ENCODE measurements at places on chromosomes 6 and 20. TPM values are rescaled to one million over a fixed set of nuclear protein-coding genes. Genes with fewer than 3 reads are reported as not detected.

DNA sequence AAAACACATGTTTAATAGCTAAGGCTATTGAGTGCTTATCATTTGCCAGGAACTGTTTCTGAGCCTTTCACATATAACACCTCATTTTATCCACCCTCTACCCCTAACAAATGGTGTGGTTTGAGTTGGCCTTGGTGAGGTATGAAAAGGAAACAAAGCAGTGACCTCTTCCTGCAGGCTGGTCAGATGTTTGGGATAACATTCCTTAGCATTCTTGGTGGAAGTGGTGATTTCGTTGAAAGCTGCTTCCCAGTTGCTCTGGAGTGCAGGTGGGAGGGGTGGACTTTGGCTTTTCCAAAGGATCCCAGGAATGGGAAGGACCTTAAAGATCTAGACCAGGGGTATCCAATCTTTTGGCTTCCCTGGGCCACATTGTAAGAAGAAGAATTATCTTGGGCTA lies 41.3 kb downstream of the CARMIL1 start:
- no peak overlapping the region for H3K27ac ChIP-seq
- no peak for DNase-seq
- H3K36me3 ChIP-seq, result no peaks in the 10 kb centered on the region
- no peaks in the 10 kb centered on the region for H3K4me1 ChIP-seq
- peaks cover 2% of the 10 kb centered on the region for H3K27me3 ChIP-seq
- H3K4me3 ChIP-seq, result no peak overlapping the region

DNA sequence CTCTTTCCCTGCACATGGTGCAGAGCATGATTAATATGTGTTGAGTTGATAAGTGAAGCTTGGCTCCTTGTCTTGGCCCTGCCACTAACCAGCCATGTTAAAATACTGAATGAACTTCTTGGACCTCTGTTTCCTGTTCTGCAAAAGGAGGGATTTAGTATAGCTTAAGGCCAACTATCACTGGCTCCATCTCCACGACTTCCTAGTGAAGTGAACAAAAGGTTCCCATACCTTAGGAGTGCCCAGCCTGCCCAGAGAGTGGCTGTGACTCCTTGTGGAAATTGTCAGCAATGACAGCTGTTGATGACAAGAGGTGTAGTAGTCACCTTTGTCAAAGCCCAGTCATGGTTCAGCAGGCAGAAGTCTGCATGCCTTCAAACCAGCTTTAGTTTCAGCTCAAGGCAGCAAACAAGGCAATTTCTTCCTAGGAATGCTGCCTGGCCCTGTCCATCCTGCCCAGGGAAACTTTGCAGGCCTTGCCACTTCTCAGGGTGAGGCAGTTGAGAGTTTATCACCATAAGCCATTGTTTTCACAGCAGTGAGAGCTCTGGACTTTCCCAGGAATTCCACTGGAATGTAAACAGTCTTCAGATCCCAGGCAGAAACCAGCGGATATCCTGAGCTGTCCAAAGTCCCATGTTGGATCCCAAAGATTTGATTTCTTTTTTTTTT lies 169.7 kb upstream of the TNFAIP3 start:
- H3K36me3 ChIP-seq, result no peaks in the 10 kb centered on the region
- peaks cover 7% of the 10 kb centered on the region for H3K27me3 ChIP-seq
- peaks cover 27% of the 10 kb centered on the region for H3K4me1 ChIP-seq

DNA sequence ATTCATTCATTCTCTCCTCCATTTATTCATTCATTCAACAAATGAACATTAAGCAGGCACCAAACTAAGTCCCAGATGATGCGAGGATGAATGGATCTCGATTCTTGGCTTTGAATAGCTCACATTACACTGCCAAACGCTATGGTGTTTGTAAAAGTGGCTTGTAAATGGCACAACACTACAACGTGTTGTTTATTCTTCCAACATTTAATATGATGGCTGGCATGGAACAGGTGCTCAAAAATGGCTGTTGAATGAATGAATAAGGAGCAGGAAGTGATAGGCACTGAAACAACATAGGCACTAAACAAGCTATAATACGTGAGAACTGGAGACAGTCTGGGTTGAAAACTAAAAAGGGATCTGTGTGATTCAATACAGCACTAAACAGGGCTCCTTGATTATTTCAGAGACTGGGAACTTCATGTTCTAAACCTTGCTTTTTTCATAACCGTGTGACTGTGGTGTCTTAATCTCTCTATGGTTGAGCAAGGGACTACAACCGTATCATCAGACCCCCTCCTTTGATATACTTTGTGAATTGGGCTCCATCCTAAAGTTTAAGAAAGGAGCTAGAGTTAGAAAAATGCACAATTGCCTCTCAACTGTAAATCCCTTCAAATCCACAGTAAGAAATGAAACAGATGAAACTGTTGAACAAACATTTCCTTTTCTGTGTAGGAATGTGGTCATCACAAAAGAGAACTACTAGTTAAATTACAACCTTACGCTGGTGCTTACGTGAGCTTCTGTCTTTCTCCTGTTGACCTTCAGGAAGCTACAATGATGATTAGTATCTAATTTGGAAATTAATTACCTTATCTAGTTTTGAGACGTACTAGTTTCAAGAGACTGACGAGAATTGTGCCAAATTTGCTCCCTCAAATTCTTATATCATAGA lies 16.9 kb upstream of the SLC16A10 start:
- peaks cover 2% of the 10 kb centered on the region for H3K4me1 ChIP-seq
- H3K27me3 ChIP-seq, result peaks cover 25% of the 10 kb centered on the region
- H3K36me3 ChIP-seq, result no peaks in the 10 kb centered on the region
- H3K27ac ChIP-seq, result no peak overlapping the region
- no peak overlapping the region for H3K4me3 ChIP-seq

DNA sequence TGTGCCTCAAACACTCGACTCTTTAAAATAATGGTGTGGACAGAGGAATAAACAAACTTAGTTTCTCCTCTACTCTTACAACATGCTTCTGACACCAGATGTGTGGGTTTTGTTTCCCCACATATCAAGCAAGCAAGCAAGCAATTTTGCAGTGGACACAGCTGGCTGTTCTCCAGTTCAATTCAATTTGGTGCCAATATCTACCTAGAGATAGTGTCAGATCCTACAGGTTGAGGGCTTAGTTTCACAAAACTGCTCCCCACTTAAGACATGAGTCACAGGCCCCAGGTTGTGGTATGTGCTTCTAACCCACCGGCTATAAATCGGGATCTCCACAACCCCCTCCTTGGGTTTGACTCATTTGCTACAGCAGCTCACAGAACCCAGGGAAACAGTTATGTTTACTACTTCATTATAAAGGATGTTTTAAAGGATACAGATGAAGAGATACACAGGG lies 131.4 kb upstream of the TRAF3IP2 start:
- H3K4me1 ChIP-seq, result peaks cover 54% of the 10 kb centered on the region
- no peaks in the 10 kb centered on the region for H3K27me3 ChIP-seq
- H3K4me3 ChIP-seq, result no peak overlapping the region

DNA sequence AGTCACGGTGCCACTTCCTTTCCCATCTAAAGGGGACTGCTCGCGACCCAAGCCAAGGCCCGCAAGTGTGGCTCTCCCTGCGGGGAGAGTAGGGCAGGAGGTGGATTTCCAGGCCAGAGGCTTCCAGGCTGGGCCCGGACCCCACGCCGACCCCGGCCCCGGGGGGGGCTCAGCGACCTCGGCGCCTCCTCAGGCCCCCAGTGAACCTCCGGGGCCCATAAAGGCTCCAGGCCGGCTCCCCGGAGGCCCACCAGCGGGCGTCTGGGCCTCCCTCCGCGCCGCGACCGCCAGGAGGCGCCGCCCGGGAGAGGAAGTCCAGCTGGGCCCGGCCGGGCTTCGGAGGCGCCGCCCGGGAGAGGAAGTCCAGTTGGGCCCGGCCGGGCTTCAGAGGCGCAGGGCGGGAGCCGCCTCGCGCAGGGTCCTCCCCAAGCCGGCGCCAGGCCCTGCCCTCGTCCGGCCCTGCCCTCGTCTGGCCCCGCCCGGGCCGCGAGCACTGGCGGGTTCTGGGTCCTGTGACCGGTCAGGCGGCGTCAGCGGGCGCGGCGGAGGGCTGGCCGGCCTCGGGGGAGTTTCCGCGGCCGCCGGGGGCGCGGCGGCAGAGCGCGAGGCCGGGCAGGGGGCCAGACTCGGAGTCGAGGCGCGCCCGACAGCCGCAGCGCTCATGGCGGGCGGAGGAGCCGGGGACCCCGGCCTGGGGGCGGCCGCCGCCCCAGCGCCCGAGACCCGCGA lies at the start of gene RAB32:
TSS of gene RAB32 (plus strand) at position 623 of the 729 bp plus-strand sequence. CDS start at position 662, 39 bp downstream.
- H3K4me3 ChIP-seq, result peak within 1 kb of the TSS; percentile 68
- H3K27me3 ChIP-seq, result peaks cover 45% of the 10 kb centered on the region
- peaks cover 3% of the 10 kb centered on the region for H3K4me1 ChIP-seq
- peak; percentile 55 for DNase-seq
- H3K36me3 ChIP-seq, result no peaks in the 10 kb centered on the region

- DNase-seq, result no peak
- H3K27ac ChIP-seq, result no peak overlapping the region
- no peak overlapping the region for H3K4me3 ChIP-seq
- H3K27me3 ChIP-seq, result peaks cover 6% of the 10 kb centered on the region
Observed at GRCh38 chr20:17558154-17558940, 11.5 kb upstream of the DSTN start.

GRCh38 chr6:111727802-111728201 lies 122.1 kb upstream of the TRAF3IP2 start:
- peaks cover 32% of the 10 kb centered on the region for H3K4me1 ChIP-seq
- no peak overlapping the region for H3K4me3 ChIP-seq
- H3K36me3 ChIP-seq, result peaks cover 40% of the 10 kb centered on the region
- no peak overlapping the region for H3K27ac ChIP-seq
- H3K27me3 ChIP-seq, result no peaks in the 10 kb centered on the region
- no peak for DNase-seq

DNA sequence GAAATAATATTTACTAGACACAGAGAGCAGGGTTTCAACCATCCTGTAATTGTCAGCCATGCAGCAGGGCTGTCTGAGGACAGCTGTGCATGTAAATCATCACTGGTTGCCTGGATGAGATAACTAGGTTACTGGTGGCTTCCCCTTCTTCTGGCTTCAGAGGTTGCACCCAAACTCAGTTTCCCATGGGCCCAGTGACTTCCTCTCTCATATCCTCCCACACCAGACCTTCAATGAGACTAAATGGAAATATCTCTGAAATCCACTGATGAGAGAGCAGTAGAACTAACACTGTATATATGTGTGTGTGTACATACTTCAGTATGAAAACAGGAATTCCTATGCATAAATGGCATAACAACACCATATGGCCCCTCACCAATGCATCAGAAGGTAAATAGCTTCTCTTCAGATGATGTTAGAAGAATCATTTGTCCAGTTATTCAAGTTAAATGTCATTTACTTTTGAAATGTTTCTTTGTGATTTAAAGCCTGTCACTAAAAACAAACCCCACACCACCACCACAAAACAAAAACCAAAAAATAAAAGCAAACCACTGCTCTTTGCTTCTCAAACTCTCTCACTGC lies 51.0 kb upstream of the IL20RA start:
- peaks cover 15% of the 10 kb centered on the region for H3K27me3 ChIP-seq
- H3K4me3 ChIP-seq, result no peak overlapping the region
- peaks cover 25% of the 10 kb centered on the region for H3K4me1 ChIP-seq
- no peak for DNase-seq
- peak overlapping the region; percentile 37 for H3K27ac ChIP-seq
- H3K36me3 ChIP-seq, result no peaks in the 10 kb centered on the region

- H3K27ac ChIP-seq, result no peak overlapping the region
- no peaks in the 10 kb centered on the region for H3K27me3 ChIP-seq
- H3K4me3 ChIP-seq, result no peak overlapping the region
- H3K4me1 ChIP-seq, result no peaks in the 10 kb centered on the region
Observed at GRCh38 chr20:59740621-59741020, 136.3 kb downstream of the PHACTR3 start.

- H3K4me1 ChIP-seq, result no peaks in the 10 kb centered on the region
- no peaks in the 10 kb centered on the region for H3K36me3 ChIP-seq
- no peak for DNase-seq
Observed at GRCh38 chr6:71585472-71585871, 296.9 kb downstream of the OGFRL1 start.

- no peak for DNase-seq
- H3K27ac ChIP-seq, result no peak overlapping the region
- peaks cover 37% of the 10 kb centered on the region for H3K36me3 ChIP-seq
- H3K27me3 ChIP-seq, result no peaks in the 10 kb centered on the region
Observed at GRCh38 chr6:107931894-107932293, 26.1 kb downstream of the SEC63 start.

DNA sequence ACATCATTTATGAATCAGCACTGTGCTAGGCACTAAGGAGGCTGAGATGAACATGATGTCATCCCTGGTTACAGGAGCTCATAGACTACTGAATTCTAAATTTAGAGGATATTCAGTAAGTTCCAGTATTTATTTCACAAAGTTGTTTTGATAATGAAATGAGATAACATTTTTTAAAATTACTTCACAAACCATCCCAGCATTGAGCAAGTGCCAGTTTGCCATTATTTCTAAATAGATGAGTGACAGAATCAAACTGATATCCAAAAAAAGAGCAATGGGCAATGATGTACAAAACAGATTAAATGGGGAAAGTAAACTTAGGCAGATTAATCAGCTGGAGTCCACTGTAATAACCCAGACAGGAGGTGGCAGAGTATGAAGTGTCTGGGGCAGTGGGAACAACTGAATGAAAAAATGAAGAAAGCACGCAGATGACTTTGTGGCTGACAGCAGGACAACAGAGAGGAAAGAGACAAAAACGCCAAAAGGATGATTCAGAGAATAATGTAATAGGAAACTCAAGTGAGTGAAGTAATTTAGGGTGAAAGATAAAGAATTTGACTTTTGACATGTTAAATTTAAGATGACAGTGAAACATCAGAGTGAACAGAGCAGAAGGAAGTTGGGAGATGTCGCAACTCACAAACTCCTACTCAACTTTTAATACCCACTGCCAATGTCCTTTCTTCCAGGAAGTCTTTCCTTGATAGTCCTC lies 70.2 kb downstream of the RCAN2 start:
- no peak overlapping the region for H3K4me3 ChIP-seq
- H3K4me1 ChIP-seq, result no peaks in the 10 kb centered on the region
- no peaks in the 10 kb centered on the region for H3K36me3 ChIP-seq
- DNase-seq, result no peak
- H3K27me3 ChIP-seq, result peaks cover 22% of the 10 kb centered on the region
- H3K27ac ChIP-seq, result no peak overlapping the region

DNA sequence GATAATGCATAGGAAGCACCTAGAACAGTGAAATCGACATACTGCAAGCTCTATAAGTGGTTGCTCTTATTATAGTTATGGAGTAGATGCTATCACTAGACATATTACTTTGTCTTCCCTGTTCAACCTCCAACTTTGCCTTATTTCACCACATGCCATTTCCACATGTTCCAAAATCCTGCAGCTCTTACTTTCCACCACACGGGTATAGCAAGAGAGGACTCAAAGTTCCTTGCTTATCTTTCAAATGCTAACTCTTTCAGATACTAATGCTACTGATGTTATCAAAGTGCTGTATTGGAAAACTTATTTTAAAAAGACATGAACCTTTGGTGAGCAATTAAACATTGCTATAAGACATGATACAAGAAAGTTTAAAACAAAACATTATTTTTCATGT lies 1130.1 kb downstream of the HACE1 start:
- no peaks in the 10 kb centered on the region for H3K4me1 ChIP-seq
- H3K36me3 ChIP-seq, result no peaks in the 10 kb centered on the region
- no peak for DNase-seq
- H3K27me3 ChIP-seq, result no peaks in the 10 kb centered on the region
- H3K27ac ChIP-seq, result no peak overlapping the region

GRCh38 chr20:53104884-53105283 lies 132.7 kb downstream of the TSHZ2 start:
- no peak overlapping the region for H3K4me3 ChIP-seq
- no peaks in the 10 kb centered on the region for H3K4me1 ChIP-seq
- DNase-seq, result no peak
- H3K27ac ChIP-seq, result no peak overlapping the region

ZNF318 gene
- total RNA-seq, result 17.0 TPM

MUCL3 gene
- total RNA-seq, result not detected

ZKSCAN4 gene
- 10.5 TPM for total RNA-seq

NFATC2 gene
- 62.3 TPM for total RNA-seq

WFDC2 gene
- total RNA-seq, result not detected

KIF25 gene
- not detected for total RNA-seq

BHLHE23 gene
- total RNA-seq, result not detected

ADGB gene
- not detected for total RNA-seq

Data from activated naive CD8-positive, alpha-beta T cell treated with anti-CD3 and anti-CD28 coated beads, Interleukin-2, amount 10 ng/mL, durations not matched to agents 7 days and 5 days (primary cell).